ENCODE measurements at places on chromosomes 7 and 10.

GRCh38 chr7:129457101-129457500 is 22.9 kb downstream of the STRIP2 start:
- DNase-seq: no peak

GRCh38 chr7:95027234-95027872 is 120.0 kb downstream of the PPP1R9A start:
- DNase-seq: no peak

DNA sequence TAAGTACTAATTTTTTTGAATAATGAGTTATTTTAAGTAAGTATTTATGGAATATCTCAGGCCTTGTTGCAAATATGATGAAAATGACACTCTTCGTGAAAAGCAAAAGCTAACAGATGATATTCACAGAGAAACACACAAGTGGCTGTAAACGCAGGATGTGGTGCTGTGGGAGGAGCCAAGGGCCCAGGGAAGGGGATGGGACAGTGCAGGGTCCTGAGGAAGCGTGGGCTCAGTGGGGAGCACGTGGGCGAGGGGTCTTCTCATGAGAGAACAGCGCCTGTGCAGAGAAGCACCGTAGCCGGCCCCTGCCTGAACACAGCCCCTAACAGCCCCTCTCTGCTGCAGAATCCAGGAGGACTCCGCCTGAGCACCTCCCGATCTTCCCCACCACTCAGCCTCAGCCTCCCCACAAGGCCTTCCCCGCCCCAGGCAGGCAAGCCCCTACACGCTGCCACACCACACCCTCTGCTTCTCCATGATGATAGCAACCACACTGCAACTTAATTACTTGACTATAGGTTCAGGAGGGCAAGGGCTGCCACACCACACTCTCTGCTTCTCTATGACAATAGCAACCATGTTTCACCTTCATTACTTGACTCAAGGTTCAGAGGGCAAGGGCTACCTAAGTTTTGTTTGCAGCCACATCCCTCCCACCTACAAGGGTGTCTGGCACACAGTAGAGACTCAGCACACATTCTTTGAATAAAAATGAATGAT is 152.6 kb upstream of the RNF32 start:
- no peak for DNase-seq

GRCh38 chr10:35458500-35459448 is 122.5 kb downstream of the CCNY start:
- DNase-seq: no peak

- DNase-seq: no peak
Measured at GRCh38 chr10:112919721-112920120, 30.3 kb upstream of the TCF7L2 start.

DNA sequence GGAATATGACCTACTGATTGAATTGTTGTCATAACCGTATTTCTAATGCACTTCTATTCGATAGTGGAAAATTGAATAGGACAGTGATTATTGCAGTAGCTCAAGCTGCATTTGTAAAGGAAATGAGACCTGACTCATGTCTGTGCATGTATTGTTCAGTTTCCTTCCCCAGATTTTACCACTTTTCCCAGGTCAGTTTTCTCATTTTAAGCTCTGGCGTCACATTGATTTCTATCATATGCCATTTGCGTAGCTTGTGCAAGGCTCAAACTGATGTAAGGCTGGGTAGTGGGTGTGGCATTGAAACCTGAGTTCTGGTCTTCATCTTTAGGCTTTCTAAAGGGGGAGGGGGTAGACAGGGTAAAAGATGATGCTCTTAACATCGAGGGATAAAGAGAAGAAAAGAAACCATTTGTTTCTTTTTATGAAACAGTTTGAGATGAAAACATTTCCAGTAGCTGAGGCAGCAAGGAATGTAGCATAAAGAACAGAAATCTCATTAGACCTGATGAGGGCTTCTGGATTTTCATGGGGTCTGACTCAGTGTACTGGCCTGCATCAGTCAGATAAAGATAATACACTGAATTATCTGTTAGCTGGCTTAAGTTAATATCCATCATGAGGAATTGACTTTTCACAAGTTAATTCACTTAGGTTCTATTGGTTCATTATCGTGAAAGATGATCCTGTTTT is 182.3 kb upstream of the CDCA7L start:
- no peak for DNase-seq

DNA sequence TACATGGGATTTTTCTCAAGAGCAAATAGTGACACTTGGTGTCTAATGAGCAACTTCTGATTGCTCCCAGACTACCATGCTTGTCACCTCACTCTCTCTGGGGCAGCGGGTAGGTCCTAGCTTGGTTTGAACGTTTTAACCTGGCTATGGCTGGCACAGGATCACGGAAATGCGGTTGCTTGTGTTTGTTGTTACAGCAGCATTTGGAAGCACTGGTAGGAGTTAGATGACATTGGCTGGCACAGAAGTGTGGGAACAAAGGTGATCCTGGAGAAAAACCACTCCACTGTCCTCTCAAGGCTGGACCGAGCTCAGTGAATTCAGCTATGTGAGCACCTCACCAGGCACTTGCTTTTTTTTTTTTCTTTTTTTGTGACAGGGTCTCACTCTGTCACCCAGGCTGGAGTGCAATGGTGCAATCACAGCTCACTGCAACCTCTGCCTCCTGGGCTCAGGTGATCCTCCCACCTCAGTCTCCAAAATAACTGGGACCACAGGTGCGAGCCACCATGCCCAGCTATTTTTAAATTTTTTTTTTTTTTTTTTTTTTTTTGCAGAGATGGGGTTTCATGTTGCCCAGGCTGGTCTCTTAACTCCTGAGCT is 3.5 kb upstream of the PFKFB3 start:
- no peak for DNase-seq

DNA sequence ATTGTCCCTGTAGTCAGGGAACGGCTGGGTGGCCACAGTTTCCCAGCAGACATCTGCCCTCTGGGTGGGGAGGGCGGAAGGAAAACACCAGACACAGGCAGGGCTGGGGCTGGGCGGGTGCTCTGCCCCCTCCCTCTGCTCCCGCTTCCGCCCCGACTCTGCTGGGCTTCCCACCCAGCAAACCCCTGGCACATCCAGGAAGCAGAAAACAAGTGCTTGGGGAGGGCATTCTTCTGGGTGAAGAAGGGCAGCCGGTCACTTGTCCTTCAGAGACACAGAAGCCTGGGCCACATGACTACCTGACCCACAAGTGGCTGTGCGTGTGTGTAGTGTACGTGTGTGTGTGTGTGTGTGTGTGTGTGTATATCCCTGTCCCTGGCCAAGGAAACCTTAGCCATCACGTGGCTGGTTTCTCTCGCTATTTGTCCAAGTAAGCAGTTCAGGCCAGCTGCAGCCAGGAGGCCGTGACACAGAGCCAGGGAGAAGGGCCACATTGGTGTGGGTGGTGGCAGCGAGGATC is 77.9 kb downstream of the ZMIZ1 start:
- DNase-seq: peak; percentile 70

- no peak for DNase-seq
Measured at GRCh38 chr7:888081-889024, 12.0 kb downstream of the GET4 start.

- DNase-seq: peak; percentile 39
Measured at GRCh38 chr10:132939957-132940790, 2.2 kb downstream of the CFAP46 start.

DNA sequence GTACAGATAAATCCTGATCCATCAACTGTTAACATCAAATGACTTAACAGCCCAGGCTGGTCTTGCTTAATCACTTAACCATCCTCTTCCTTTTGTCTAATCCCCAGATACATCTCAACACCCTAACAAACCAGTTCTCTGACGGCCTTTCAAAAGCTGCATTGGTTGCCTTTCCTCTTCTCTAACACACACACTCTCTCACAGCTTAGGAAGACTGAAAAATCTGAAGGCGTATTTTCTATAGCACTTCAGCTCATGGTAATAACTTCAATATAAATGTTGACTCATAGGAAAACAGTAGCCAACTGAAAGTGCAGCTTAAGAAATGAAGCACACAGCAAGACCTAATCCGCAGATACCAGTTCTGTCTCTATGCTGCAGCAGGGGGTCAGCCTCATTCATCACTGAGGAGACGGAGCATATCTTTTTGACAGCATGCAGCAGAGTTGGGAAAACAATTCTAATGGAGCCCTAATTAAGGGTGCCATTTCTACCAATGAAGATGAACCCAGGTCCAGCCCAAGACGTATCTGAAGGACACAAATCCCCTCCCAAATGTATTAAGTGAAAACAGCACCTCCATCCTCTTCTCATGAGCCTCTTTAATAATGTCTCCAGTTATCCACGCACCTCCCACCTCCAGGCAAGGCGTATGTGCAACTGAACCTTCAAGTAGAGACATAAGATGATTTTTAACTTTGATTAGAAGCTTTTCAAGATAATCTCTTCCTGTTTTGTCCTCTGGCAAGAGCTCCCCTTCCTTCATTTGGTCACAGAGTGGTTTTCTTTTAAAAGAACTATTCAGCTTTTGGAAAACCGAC is 211.7 kb upstream of the NFE2L3 start:
- DNase-seq: no peak

GRCh38 chr7:120502132-120502531 is 229.2 kb downstream of the KCND2 start:
- no peak for DNase-seq

DNA sequence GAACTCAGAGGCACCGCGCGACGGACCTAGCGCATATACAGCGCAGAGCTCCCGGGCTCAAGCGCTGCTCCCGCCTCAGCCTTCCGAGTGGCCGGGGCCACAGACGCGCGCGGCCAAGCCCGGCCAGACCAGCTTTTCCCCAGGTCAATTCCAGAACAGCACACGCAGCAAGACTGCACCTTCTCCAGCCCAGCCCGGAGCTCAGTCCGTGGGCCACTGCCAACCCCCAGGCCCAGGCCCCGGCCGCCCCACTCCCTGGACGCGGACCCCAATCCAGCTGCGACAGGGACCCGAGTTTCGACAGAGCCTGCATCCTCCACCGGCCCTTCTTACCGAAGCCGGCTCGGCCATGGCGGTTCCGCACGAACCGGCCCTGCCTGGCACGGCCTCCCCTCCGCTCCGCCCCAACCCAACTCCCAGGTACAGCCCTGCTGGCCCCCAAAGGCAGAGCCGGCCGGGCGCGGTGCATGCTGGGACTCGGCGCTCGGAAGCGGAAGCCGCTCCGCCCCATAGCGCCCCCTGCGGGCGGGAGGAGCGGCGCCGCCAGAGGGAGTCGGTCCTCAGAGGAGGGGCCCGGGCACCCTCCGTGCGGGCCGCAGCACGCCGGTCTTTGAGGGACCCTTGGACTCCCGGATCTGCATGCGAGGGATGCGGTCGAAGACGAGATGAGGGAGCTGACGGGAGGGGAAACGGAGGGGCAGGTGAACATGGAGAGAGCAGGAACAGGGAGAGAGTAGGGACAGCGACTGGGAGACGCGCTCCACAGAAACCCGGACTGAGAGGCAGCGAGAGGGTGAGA is at the start of gene ZNF425:
Gene ZNF425 (minus strand): TSS at position 462 of the 799 bp plus-strand sequence. CDS start 111 bp downstream, at position 351.
- peak; percentile 69 for DNase-seq

DNA sequence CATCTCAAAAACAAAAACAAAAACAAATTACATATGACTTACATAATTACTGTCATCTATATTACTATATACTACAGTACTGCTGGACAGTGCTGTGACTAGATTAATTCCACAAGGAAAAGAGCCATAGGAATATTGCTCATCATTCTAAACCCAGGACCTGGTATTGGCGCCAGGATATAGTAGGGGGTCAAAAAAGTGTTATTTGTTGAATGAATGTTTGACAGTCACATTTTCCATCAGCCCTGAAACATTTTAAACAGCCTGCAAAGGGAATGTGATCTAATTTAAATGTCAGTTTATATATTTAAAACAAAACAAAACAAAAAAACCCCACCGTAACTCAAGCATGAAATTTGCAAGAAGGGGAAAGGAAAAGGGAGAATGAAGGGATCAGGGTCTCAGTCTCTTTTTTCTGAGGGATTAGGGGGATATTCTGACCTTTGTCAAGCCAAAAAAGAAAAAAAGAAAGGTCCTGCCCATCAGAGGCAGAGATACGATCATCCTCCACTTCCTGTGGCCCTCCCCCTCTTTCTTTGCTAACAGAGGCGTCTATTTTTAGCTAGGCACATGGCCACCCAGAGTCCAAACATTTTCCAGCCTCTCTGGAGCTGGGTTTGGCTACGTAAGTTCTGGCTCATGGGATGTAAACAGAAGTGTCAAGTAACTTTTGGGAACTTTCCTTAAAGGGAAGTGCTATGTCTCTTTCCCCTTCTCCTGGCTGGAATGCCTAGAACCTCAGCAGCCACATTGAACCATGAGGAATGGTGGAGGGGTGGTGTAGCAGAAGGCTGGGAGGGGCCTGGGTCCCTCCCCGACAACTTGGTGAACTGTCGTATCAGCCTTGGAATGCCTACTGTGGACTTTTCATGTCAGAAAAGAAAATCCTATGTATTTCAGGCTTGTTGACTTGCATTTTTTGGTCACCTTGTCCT is 44.6 kb upstream of the DLG5 start:
- no peak for DNase-seq

DNA sequence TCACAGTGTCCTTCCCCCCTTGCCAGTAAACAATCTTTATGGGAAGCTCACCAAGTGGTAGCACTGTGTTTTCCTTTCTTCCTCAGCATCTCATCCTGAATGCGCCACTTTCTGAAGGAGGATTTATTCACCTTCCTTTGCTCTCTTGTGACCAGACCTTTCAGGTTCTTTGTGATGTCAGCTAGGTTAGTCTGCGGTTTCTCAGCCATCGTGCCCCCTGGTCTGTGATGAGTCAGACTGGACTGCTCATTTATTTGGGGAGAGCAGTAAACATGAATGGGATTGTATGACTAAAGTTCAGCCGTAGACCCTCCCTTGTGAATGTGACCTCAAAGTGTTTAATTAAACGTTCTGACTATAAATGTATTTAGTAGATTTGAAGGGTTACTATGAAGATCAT is 235.1 kb upstream of the CELF2 start:
- no peak for DNase-seq

DNA sequence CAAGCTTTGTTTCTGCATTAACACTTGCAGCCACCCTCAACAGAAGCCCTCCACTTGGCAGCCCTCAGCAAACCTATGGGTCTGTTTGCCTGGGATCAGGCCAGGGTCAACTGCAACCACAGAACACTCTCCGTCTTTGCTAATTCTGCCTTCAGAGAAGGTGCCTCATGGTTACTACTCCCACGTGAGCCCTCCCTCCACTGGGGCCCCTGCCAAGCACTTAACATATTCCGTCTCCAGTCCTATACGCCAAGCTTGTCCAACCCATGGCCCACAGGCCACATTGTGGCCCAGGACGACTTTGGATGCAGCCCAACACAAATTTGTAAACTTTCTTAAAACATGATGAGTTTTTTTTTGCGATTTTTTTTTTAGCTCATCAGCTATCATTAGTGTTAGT is 54.7 kb downstream of the HSPA12A start:
- no peak for DNase-seq

- DNase-seq: no peak
Measured at GRCh38 chr10:19874791-19875190, 58.6 kb downstream of the PLXDC2 start.

DNA sequence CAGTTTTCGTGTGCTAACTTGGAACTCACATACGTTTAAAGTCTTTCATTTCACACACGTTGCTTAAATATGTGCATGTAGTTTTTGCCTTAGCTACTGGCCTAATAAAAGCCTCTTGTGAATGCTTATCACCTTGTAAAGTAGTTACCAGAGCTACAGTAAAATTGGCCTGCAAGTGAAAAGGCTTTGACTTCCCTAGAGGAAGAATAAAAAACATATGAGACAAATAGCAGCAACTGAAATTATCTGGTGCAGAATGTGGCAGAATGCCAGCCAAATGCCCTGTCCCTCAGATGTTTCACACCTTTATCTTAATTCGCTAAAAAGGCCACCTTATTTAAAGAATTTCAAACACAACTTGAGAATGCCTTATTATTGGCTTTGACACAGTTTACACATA is 28.1 kb upstream of the RPA3 start:
- DNase-seq: no peak

- no peak for DNase-seq
Measured at GRCh38 chr10:94217411-94217810, 145.3 kb downstream of the NOC3L start.

- DNase-seq: no peak
Measured at GRCh38 chr7:151274396-151274795, 25.9 kb upstream of the SMARCD3 start.

Data from amygdala (tissue), 56 donors.